PC-3 (cell line): ENCODE measurements at places on chromosomes 1 and 21. TPM values are rescaled to one million over a fixed set of nuclear protein-coding genes. Genes with fewer than 3 reads are reported as not detected.

- no peak for DNase-seq
- no peaks in the 10 kb centered on the region for H3K4me1 ChIP-seq
- H3K27me3 ChIP-seq = peaks cover 100% of the 10 kb centered on the region
- H3K27ac ChIP-seq = no peak overlapping the region
These were observed 28.9 kb downstream of the PRDM16 start for GRCh38 chr1:3097861-3098260.

- no peak overlapping the region for H3K4me3 ChIP-seq
- no peak overlapping the region for H3K27ac ChIP-seq
- peaks cover 11% of the 10 kb centered on the region for H3K4me1 ChIP-seq
- peaks cover 38% of the 10 kb centered on the region for H3K27me3 ChIP-seq
- H3K36me3 ChIP-seq = no peaks in the 10 kb centered on the region
These were observed 5.7 kb downstream of the KIF21B start for GRCh38 chr1:201017828-201018163.

GRCh38 chr1:58924016-58924565, 140.2 kb upstream of the JUN start:
- no peaks in the 10 kb centered on the region for H3K36me3 ChIP-seq
- DNase-seq = no peak
- H3K4me3 ChIP-seq = no peak overlapping the region
- H3K4me1 ChIP-seq = peaks cover 16% of the 10 kb centered on the region
- H3K27me3 ChIP-seq = no peaks in the 10 kb centered on the region

The MFAP2 gene
- total RNA-seq = 1.8 and 3.1 TPM in 2 replicates

The CFHR1 gene
- total RNA-seq = not detected in 2 replicates

- no peaks in the 10 kb centered on the region for H3K36me3 ChIP-seq
- H3K27ac ChIP-seq = no peak overlapping the region
- H3K4me3 ChIP-seq = no peak overlapping the region
- no peak for DNase-seq
These were observed 48.6 kb downstream of the GNG12 start for GRCh38 chr1:67784545-67785186.

The SELENBP1 gene
- 29.8 and 73.5 TPM in 2 replicates for total RNA-seq

The PYHIN1 gene
- not detected in 2 replicates for total RNA-seq

- H3K27ac ChIP-seq = no peak overlapping the region
- peaks cover 39% of the 10 kb centered on the region for H3K36me3 ChIP-seq
- H3K4me1 ChIP-seq = peaks cover 10% of the 10 kb centered on the region; the same call in 1 of the 2 replicates
- no peak overlapping the region for H3K4me3 ChIP-seq
These were observed 6.6 kb upstream of the CDCA8 start for GRCh38 chr1:37685722-37686121.

GRCh38 chr1:211761400-211761799, 69.2 kb downstream of the LPGAT1 start:
- no peak for DNase-seq
- H3K27ac ChIP-seq = no peak overlapping the region
- no peaks in the 10 kb centered on the region for H3K4me1 ChIP-seq
- no peak overlapping the region for H3K4me3 ChIP-seq
- H3K27me3 ChIP-seq = no peaks in the 10 kb centered on the region
- H3K36me3 ChIP-seq = no peaks in the 10 kb centered on the region

The USH2A gene
- not detected in 2 replicates for total RNA-seq

DNA sequence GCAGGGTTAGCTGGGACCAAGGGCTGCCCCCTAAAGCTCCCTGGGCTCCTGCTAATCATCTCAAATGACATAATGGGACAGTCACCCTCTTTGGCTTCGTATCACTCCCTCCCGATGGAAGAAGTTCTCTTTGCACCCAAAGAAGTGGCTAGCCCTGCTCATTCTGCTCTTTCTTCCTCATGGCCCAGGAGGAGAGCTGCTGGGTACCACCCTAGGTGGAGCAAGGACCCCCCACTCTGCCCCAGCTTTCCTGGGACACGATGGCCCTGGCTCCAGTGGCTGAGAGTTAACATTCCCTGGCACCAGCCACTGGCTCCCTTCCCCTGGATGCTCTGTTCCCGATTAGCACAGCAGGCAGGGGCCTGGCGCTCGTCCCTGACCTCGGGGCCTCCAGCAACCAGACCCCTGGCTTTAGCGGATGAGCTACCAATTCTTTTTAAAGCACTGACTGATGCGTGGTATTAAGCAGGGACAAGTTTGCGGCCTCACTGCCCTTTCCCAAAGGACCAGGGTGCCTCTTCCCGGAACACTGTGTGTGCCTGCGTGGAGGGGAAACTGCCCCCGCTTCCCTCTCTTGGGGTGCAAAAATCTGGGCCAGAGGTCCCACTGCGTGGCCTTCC, 1.2 kb downstream of the MYOM3 start:
- H3K4me3 ChIP-seq = no peak overlapping the region
- H3K27me3 ChIP-seq = no peaks in the 10 kb centered on the region
- H3K27ac ChIP-seq = no peak overlapping the region

The VCAM1 gene
- not detected in 2 replicates for total RNA-seq
